ENCODE measurements at places on chromosomes 4 and X. TPM values are rescaled to one million over a fixed set of nuclear protein-coding genes. Genes with fewer than 3 reads are reported as not detected.
A peak's percentile ranks its signal among the peaks of the same experiment; 100 is the strongest.

RPS6KA6 gene
- 23.2 TPM for polyA plus RNA-seq

ARSD gene
- polyA plus RNA-seq = 58.8 TPM

CRMP1 gene
- polyA plus RNA-seq = 69.3 TPM

CITED1 gene
- polyA plus RNA-seq = 12.6 TPM

JCHAIN gene
- polyA plus RNA-seq = 0.96 TPM

C4orf51 gene
- polyA plus RNA-seq = not detected

CCNA2 gene
- polyA plus RNA-seq = 49.8 TPM

SUPT20HL1 gene
- polyA plus RNA-seq = not detected

ELF4 gene
- 11.7 TPM for polyA plus RNA-seq

LYAR gene
- 19.8 TPM for polyA plus RNA-seq

GRCh38 chr4:20075248-20075871 lies 176.3 kb upstream of the SLIT2 start:
- no peak for DNase-seq

DNA sequence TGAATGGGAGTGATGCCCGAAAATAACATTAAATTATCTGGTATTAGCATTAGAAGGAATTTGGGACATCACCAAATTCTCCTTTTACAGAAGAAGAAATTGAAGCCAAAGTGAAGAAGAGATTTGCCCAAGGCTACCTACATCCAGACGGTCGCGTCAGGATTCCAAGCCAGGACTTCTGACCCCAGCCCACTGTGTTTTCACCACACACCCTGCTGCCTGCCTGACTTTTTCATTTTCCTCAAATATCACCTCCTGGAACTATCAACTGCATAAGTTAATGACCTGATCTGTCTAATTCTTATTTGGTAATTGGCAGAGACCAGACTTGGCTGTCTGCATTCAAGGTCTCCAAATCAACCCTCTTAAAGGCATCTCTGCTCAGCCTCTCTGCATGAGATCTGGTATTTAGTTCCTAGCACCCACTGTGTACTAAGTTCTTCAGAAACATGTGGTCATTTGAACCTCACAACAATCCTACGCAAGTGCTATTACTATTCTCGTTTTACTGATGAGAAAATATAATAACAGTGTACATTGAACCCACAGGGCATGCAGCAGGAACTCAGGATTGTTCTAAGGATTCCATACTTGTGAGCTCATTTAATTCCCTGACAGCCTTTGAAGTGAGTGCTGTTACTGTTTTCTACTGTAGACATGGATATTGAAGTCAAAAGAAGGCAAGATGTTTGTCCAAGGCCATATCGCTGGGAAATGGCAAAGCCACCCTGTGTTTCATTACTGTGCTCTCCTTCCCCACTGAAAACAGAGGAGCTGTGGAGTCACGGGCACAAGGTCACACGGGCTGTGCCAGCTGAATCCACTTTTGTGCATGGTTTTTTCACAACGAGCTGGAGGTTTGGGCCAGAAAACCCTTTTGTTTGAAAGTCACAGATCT lies 195.2 kb upstream of the C1QTNF7 start:
- no peak for DNase-seq

- no peak for DNase-seq
These were observed 569.4 kb downstream of the GABRG1 start for GRCh38 chr4:45554423-45554822.

DNA sequence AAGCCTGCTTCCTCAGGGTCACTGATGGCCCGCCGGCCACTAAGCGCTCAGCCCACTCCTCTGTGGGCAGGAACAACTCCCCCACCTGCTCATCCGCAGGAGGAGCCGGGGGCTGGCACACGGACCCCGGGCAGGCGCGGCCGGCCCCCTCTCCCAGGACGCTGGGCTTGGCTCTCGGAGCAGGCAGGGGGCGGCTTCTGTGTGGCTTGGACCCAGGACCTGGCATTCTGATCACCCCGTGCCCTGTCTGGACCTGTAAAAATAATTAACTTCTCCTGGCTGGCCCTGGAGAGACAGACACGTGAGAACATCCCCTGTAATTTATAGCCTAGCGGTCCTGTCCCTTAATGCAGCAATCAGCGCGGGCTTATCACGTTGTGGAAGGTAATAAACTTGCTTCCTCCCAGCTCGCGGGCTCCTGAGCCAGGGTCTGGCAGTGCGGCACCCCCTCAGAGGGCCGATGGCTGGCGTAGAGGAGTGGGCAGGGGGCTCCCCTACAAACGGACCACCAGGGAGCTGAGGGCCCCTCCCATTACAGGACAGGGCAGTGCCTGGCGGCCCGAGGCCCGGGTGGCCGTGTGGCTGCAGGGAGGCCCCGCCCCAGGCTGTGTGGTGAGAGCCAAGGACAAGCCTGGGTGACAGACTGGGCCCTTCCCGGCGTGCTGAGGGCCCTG lies 84.5 kb upstream of the NKX1-1 start:
- no peak for DNase-seq

DNA sequence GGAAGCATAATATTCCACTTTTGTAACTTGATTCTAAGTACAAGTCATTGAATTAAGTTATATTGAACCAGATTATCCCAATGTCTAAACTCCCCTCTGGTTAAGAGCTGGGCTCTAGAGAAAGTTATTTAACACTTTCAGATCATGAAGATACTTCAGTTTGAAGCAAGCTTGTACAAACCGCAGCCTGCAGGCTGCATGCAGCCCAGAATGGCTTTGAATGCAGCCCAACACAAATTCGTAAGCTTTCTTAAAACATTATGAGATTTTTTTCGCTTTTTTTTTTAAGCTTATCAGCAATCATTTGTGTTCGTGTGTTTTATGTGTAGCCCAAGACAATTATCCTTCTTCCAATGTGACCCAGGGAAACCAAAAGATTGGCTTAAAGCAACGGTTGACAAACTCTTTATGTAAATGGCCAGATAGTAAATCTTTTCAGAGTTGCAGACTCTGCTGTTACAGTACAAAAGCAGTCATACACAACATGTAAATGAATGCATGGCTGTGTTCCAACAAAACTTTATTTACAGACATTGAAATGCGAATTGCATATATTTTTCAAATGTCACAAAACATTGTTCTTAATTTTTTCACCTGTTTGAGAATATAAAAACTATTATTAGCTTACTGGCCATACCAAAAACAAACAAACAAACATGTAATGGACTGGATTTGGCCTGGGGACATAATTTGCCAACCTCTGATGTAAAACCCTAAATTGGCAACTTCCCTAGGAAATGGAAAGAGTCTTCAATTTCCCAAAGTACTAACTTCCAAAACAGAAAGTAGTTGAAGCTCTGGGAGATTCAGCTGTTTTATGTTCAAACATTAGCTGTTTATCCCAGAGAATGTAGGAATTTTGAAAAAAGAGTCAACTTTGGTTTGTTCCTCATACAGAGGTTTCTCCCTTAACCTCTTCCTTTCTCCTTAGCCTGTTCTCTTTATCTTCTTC lies 201.1 kb upstream of the MBNL3 start:
- no peak for DNase-seq

GRCh38 chrX:56744996-56745395 lies 16.0 kb downstream of the NBDY start:
- DNase-seq = no peak

DNA sequence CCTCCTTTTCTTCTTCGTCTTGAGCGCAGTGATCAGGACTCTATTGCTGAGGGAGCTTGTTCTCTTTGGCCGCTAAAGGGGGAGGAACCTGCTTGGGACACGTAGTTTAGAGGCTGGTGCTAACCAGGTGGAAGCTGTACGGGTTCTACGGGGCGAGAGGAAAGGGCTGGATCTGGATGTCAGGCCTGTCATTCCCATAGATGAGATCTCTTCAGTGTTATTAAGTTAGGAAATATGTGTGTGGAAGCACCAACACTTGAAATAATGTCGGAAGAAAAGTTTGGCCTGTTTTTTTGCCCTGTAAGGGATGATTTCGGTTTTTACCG lies 643 bp downstream of the SRP72 start:
- DNase-seq = no peak

DNA sequence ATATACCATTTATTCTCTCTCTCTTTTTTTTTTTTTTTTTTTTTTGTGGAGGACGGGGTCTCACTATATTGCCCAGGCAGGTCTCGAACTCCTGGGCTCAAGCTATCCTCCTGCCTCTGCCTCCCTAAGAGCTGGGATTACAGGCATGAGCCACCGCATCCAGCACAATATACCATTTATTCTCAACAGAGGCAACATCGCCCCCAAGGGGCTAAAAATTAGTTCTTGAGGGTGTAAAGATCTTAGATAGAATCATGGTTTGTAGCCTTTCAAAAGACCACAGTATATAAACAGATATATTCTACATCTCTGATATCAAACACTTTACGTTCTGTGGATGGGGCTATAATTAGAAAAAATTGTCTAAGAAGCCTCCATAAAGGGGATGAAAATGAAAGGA lies 39.8 kb upstream of the TCEAL2 start:
- no peak for DNase-seq

DNA sequence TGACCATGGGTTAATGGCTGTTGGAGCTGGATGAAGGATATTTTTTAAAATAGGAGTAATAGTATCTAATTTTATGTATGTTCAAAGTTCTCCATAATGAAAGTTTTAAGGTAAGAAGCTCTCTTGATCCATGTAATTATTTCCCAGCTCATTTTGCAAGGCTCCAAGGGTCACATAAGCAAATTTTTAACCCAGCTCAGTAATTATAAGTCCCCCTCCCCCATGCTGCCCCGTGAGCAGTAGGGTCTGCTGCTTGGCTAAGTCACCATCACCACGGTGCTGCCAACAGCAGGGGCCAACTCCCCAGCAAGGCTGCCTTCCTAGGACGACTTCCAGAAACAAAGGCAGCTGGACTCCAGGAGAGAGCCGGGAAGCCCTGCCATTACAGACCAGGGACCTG lies 340.0 kb downstream of the FBXW7 start:
- DNase-seq = no peak

DNA sequence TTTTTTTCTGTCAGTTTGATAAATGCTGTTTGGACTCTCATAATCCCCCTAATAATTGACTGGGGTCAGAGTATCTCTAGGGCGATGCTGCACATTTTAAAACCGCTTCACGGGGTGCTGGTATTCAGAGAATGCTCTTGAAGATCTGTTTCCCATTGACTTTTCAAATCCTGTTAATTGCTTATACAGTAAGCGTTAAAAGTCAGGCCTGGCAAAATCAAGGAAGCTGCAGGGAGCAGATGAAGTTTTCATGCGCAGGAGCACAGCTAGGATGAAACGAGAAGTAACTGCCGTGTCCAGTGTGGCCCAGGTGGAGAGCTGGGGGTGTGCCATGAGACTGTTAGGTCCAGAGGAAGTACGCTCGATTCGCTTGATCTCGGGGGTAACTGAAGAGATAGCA lies 312.9 kb downstream of the TRIML1 start:
- no peak for DNase-seq

DNA sequence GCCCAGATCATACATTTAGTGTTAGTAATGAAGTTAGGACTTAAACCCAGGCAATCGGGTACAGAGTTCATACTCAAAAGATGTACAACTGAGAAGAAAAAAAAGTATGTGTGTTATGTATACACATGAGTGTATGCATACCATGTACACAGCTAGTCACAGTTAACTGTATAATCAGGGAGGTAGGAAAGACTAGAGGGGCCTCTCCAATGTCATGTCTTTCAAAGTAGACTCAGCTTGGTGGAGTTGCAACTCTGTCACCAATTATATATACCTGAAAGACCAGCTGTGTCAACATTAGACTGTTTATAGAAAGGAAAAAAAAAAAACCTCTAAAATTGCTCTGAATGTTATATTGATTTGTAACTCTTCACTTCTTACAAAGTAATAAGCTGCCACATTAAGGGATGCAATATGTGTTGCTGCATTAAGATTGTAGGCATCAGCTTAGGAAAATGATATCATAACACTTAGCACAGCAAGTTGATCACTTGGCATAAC lies 167.5 kb downstream of the DCTD start:
- DNase-seq = no peak

GRCh38 chr4:185597532-185598188 lies 62.4 kb upstream of the PDLIM3 start:
- DNase-seq = peak; percentile 81

- no peak for DNase-seq
These were observed 32.1 kb downstream of the GATB start for GRCh38 chr4:151728679-151729078.

DNA sequence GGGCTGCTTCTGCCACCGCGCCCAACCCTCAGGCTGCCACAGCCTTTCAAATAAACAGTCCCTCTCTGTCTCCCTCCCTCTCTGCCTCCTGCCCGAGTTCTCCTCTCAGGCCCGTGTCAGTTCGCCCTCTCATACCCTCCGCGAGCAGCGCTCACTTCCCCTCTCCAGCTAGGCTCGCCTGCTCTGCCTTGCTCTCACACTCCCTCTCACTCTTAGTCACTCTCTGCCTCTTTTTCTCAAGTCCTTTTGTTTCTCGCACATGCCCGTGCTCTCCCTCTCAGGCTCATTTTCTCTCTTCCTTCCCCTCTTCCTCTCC lies 3.2 kb downstream of the EFNB1 start:
- no peak for DNase-seq

DNA sequence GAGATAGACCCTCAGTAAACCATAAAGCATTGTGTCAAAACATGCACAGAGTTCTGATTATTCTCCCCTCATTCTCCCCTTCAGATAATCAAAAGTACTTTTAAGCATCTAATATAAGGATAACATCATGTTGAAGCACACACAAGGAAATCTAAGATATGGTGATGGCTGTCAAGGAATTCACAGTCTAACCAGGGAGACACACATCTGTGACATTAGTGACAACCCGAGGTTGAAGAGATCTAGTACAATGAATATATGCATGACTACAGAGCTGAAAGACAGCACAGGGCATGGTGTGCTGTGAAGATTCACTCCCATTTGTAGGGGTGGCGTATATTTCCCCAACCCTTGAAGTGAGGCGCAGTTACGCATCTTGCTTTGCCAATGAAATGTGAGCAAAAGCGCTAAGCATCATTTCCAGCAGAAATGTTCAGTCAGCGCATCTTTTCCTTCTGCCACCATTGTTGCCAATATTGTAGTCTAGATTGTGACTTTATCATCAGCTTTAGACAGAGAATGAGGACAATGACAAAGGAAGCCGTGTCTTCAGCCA lies 122.0 kb downstream of the NSUN7 start:
- no peak for DNase-seq

DNA sequence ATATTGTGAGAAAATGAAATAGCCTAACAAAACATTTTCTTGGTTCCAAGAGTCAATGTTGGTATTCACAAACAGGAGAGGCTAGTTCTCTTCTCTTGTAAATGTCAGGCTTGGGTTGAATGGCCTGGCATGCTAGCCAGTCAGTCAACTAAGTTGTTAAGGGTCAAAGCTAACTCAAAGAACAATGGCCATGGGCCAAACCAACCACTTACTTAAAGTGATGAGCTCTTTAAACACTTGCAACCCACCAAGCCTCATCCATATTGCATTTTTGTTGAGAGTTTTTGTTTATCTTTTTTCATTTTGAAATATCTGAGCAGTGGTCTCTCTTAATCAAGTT lies 394.5 kb downstream of the RAB28 start:
- DNase-seq = no peak
